ENCODE measurements at places on chromosomes 5 and 9.

GRCh38 chr5:40733879-40734563 lies 21.7 kb downstream of the TTC33 start:
- DNase-seq, result no peak

DNA sequence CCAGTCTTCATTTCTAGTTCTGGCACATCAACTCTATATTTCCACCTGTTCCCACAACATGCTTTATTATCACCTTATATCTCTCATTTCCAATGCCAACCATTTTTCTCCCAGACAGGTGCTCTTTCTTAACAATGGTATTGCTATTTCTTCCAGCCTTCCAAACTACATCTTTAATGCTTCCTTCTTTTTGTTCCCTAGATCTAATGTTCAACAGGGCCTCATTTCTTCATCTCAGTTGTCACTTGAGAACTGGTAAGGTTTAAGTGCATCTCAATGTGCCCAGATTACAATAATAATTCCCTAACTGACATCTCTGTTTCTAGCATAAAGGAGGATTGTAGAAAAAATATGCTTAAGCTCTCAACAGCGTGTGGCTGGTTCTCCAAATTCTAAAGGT lies 272.6 kb downstream of the COX7C start:
- no peak for DNase-seq

- no peak for DNase-seq
These were observed 113.3 kb downstream of the MTREX start for GRCh38 chr5:55421074-55421529.

DNA sequence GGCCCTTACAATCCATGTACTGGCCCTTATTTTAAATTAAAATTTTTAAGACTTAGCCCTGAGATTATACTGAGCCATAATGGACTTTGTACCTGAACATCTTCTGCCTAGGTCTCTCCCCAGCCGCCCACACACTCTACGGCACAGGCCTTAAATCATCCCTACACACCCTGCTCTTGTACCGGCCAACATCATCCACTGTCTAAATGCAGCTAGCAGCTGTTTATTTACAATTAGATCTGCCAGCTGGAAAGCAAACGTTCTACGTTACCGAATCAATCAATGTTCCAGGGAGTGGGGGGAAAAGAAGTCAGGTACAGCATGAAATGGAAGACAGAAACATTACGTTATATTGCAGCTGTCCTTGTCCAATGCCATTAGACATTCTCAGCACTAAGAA lies 88.4 kb upstream of the GRAMD2B start:
- DNase-seq, result no peak

DNA sequence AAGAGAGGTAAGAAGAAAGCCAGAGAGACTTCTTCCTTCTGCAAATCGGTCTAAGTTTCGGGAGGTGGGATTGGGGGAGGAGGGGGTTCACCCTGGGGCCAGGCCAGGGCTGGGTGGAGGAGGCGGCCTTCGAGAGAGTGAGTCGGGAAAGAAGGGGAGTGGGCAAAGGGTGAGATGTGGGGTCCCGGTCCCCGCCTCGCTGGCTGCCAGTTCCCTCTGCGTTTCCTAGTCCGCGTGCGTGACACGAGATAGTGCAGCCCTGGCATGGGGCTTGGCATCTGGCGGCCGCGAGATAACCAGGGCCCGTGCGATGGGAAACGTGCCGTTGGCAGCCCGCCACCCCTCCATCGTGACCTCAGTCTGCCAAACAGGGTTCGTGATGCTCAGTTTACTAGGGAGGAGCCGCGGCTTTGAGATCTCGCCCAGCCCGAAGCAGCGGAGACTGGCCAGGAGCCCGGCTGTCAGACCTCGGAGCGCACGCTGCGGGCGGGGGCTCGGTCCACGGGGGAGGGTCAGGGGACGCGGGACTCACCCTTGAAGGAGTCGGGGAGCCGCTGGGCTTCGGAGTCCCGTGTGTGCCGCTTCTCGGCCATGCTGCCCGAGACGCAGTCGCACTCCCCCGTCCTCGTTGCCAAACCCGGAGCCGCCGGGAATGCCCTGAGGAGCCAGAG lies at the start of gene STOM:
Gene STOM (minus strand): TSS at position 656 of the 671 bp plus-strand sequence. CDS start 63 bp downstream, at position 593.
- DNase-seq, result no peak

All from NCI-H2081 treated with DMSO at 0.1 percent for 48 hours (cell line).